ENCODE measurements at places on chromosomes 6 and 20.

GRCh38 chr6:133092771-133093170 is 148.4 kb upstream of the EYA4 start:
- DNase-seq = no peak

GRCh38 chr6:84072442-84072997 is 38.9 kb downstream of the MRAP2 start:
- DNase-seq = no peak

DNA sequence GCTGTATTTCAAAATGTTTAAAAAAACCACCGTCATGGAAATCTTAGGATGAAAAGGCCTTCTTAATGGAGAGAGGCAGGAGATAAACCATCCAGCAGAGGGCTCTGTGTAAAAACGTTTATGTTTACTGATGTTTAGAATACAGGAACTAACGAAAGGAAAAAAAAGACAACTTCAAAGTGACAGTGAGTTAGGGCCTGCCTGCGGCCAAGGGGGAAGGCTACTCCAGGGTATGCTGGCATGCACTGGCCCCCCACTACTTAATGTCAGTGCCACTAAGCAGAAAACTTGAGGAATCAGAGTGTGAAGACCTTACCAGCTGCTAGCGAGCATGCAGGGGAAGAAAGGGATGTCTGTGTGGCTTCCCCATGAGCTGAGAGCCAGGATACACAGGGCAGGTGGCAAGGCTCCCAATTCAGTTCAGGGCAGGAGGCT is 47.7 kb downstream of the AKAP7 start:
- peak; percentile 44 for DNase-seq

- DNase-seq = no peak
These were observed 429.5 kb upstream of the ARID1B start for GRCh38 chr6:156347656-156348055.

- DNase-seq = no peak
These were observed 13.2 kb downstream of the BPIFB1 start for GRCh38 chr20:33296206-33296605.

DNA sequence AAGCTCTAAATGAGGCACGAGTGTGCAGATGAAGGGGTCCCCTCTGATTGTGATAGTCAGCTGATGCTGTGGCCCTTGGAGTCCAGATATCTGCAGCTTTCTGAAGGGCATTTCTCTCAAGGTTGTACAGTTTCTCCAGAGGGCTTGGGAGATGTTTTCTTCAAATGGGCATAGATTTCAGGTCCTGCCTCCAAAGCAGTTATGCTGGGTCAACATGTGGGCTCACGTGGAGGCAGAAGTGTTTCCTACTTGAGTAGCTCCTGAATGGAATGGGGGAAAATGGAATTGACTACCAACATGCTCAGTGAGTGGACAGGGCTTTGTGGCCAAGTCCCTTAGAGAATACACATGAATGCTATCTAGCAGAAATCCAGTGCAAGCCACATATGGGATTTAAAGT is 360.7 kb downstream of the SAMD5 start:
- no peak for DNase-seq

DNA sequence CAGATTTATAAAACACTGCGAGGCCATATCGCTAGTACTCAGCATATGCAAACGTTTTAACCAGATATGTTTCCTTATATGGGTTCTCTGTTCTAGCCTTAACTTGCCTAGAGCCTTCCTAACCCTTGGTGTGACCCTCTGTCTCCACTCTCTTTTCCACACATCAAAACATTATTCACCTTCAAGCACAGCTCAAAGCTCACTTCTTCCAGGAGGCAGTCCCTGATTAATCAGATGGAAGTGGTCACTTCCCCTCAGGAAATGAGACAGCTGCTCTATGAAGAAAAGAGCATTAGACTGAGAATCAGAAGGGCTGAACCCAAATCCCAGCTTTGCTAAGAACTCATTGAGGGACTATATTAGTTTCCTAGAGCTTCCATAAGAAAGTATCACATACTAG is 39.8 kb upstream of the SLC17A4 start:
- no peak for DNase-seq

GRCh38 chr6:43773050-43773979 is 3.3 kb downstream of the VEGFA start:
- peak; percentile 71 for DNase-seq

DNA sequence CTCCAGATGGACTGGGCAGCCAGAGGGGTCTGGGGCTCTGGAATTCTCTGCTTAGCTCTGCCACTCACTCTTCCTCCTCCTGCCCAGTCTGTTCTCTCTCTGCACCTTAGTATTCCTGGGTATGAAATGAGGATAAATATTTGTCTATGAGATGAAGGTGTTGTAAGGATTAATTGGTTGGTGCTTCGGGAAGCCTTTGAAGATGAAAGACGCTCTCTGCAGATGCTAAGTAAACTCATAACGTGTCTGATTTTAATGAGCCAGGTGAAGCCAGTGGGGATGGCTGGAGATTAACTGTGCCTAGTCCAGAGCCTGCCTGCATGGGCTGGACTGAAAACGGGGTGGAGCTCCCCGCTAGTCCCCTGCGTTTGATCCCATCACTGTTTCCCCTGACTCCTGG is 23.1 kb upstream of the TCP11 start:
- DNase-seq = no peak

DNA sequence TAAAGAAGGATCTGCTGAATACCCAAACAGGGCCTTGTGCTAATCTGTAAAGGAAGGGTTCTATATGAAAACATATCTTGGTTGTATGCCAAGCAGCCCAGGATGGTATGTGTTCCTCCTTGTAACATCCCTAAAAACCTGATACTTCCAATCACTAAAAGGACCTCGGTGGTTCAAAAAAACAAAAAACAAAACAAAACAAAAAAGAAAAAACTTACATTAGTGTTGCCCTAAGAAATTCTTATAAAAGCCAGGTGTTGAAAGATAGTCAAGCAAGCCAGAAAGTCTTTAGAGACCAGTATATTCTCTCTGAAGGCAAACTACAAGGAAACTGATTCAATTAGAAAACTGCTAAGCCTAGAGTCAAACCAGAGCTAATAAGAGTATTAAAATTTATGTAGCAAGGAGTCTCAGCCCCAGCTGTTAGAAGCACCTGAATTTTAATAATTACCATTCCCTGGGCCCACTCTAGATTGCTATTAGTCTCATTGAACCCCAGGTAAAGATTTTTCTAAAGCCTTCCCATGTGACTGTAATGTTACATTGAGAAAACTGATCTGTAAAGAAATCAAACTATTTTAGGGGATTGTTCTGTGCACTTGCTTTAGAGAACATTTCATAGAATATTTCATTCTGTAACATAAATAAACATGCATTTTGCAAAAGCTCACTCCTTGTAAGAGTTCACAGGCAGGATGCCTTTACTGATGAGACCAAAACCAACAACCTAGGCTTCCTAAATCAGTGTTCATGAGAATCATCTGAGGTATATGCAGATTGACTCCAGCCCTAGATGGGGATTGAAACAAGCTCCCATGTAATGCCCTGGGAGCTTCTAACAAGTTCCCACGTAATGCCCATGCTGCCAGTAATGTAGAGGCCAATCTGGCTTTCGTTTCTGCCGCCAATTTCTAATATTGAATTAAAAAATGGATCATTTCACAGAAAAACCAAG is 95.2 kb upstream of the BTN3A2 start:
- DNase-seq = no peak

GRCh38 chr6:40210628-40211056 is 276.4 kb upstream of the MOCS1 start:
- DNase-seq = no peak

DNA sequence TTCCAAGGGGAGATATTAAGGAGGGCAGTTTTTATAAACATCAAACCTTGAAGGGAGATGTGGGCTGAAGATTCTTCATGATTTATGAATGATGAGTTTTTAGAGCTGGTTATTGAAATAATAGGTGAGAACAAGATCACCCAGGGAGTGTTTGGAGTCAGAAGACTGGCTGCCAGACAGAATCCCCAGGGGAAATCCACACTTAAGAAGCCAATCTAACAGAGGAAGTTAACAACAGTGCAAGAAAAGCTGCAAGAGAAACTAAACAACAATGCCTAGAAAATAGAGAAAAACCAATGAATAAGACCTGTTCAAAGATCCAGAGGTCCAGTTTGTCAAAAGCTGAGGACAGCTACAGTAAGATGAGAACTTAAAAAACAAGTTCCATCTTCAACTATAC is 167.9 kb upstream of the MAN1A1 start:
- DNase-seq = no peak

DNA sequence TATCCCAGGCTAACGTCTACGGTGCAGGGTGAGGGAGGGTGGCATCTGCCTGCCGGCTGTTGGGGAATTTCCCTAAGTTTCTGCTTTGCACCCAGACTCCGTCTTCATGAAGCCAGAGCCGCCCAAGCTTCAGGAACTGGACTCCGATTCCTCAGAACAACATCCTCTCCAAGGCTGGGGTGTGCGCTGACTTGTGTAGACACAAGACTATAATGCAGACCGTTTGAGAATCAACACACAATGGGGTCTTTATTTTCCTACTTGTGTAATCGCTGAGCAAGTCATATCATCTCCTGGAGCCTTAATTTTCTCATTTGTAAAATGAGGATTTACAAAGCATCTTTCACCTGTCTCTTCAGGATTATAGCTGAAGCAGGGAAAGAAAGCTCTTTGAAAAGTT is 160.5 kb upstream of the AGPAT4 start:
- DNase-seq = no peak

GRCh38 chr20:44641325-44641724 is 10.2 kb downstream of the ADA start:
- no peak for DNase-seq

GRCh38 chr20:54476169-54477009 is 996 bp downstream of the DOK5 start:
- DNase-seq = no peak

DNA sequence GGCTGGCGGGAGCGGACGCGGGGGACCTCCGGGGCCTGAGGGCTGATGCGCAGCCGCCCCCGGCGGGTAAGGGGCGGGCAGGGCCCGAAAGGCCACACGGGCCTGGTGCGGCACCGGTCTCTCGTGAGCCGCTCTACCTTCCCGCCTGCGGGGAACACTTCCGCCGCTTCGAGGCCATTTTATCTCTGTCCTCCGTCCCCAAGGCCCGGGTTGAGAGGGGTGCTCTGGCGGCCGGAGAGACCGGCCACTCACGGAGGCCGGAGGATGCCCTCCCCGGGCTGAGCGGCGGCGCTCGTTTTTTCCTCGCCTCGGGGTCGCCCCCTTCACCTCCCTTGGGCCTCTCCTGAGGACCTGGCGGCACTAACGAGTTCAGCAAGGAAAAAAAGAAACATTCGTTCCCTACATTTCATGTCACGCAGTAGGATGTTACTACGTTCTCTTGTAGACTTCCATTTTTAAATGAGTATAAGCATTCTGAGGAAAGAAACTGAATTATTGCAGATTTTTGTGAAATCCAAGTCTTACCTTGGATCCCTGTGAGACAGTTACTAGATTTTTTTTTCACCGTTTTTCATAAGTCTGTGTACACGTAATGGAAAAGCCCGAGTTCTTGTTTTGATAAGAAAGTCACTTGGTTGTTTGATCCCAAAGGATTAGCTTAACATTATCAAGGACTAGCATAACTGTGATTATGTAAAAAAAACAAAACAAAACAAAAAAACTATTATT is 575 bp downstream of the WTAP start:
- DNase-seq = no peak

- DNase-seq = no peak
These were observed 4.1 kb downstream of the CFB start for GRCh38 chr6:31949926-31950548.

GRCh38 chr6:167731216-167731615 is 95.5 kb upstream of the AFDN start:
- no peak for DNase-seq

DNA sequence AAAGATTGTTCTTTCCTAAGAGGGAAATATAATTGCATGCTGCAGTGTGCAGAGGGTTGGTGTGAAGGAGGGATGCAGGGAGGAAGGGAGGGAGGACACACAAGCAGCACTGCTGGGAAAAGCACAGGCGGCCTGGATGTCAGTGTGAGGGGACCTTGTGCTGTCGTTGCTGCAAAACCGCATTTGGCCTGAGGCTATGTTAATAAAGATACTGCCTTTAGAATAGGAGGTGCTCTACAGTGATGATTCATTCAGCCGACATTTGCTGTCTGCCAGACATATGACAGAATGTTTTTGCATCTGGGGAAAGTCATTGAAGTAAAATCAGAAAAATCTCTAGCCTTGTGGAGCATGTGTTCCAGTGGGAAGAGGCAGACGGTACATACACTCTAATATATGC is 50.5 kb upstream of the TRIM26 start:
- DNase-seq = no peak

GRCh38 chr6:159826968-159827647 is 27.0 kb downstream of the PNLDC1 start:
- DNase-seq = no peak

GRCh38 chr6:170023620-170024521 is 267.0 kb downstream of the DLL1 start:
- peak; percentile 19 for DNase-seq

GRCh38 chr6:108165714-108166663 is at the start of gene NR2E1:
Gene NR2E1, plus strand, starts transcription at chr6:108166022. Its CDS starts 744 bp downstream, at chr6:108166766.
- DNase-seq = peak; percentile 40

DNA sequence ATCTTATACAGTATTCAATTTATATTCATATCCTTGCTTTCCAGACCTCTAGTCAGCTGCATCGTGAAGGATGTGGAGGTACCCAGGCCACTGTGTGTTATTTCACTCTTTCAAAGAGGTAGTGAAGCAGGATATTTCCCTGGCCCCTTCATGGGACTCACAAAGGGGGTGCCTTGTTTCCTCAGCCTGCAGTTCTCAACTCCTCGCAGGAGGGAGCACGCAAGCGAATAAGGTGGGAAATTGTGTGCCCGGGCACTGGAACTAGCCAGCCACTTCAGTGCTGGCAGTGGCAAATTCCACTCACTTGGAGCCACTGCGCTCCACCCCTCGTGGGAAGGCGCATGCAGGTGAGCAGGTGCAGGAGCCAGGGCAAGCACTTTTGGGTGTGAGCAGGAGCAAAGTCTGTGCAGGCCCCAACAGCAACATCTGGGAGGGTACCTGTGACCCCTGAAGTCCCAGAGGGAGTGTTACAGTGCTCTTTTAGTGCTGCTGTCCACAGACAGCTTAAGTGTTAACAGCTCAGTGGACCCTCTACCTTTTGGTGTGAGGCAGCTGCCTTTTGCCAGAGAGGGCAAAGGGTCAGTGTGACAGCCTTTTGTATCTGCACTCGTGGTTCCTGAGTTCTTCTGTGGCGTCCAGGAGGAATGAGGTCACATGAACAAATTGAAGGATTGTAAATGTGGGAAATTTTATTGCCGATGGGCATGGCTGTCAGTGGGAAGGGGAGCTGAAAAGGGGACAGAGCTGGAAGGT is 49.4 kb upstream of the FAM135A start:
- no peak for DNase-seq

DNA sequence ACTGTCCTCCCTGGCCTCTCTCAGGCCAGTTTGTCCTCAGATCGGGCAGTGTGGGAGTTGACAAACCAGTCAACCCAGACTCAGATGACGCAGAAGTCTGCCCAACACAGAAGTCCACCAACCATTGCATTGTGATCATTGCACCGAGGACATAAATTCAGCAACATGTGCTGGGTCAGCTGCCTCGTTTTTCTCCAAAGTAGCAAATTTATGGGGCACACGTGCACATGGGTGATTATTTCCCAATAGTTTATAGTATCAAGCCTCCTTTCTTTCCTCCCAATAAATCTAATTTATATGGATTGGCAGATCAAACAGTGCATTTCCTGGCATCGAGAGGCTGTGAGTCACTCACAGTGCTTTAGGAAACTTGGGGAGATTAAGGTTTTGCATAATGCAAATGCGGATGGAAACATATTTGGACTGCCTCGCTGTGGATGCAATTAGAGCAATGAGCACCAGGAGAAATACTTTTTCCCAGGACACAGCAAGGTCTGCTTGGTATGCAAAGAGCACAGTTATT is 413.7 kb upstream of the SULF2 start:
- DNase-seq = no peak

GRCh38 chr6:11835065-11835464 is 56.5 kb upstream of the ADTRP start:
- DNase-seq = no peak

GRCh38 chr6:100096341-100096740 is 102.3 kb upstream of the MCHR2 start:
- no peak for DNase-seq

Data from activated T-cell treated with anti-CD3 and anti-CD28 coated beads, Interleukin-2, amount 50 U/mL, for 24 hours (primary cell).